ENCODE measurements at places on chromosomes 5 and 9.

- DNase-seq, result no peak
Observed at GRCh38 chr5:127216143-127216542, 74.5 kb upstream of the MEGF10 start.

DNA sequence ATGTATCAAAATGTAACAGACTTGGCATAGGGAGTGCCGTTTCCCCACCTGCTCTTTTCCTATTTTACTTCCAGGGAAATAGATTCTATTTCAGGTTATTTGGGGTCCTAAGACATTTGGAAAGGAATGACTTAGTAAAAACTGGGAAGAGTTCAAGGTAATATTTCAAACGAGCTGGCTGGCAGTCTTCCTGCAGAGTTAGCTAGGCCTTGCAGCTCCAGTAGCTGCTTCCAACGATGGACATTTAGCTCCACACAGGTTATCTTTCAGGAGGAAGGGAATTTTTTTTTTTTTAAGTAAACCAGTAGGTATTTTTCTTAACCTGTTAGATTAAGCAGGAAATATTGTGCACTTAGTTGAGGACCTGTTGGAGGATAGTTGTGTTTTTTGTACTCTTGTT is 45.2 kb downstream of the TLE4 start:
- DNase-seq, result no peak

- no peak for DNase-seq
Observed at GRCh38 chr9:72205513-72205912, 56.3 kb downstream of the GDA start.

- DNase-seq, result no peak
Observed at GRCh38 chr9:127198587-127198986, 66.0 kb upstream of the GARNL3 start.

DNA sequence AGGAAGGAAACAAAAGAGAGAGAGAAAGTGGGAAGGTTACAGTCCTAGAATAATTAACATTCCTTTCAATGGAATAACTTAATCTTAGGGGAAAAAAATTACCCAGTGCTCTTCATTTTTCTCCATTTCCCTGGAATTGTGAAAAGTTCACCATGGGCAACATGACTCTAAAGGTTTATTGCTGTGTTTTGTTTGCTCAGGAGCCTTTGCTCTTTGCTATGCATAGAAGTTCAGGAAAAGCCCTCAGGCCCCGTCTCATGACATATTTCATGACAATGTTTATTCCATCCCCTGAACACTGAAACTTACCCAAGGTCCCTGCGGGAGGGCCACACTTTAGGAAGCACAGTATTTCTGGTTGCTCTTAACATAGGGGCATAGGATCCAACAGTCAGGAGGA is 9.8 kb upstream of the CTSL start:
- DNase-seq, result no peak

- DNase-seq, result no peak
Observed at GRCh38 chr9:33289496-33289895, 820 bp upstream of the NFX1 start.

- no peak for DNase-seq
Observed at GRCh38 chr9:89543111-89543510, 45.2 kb upstream of the SEMA4D start.

DNA sequence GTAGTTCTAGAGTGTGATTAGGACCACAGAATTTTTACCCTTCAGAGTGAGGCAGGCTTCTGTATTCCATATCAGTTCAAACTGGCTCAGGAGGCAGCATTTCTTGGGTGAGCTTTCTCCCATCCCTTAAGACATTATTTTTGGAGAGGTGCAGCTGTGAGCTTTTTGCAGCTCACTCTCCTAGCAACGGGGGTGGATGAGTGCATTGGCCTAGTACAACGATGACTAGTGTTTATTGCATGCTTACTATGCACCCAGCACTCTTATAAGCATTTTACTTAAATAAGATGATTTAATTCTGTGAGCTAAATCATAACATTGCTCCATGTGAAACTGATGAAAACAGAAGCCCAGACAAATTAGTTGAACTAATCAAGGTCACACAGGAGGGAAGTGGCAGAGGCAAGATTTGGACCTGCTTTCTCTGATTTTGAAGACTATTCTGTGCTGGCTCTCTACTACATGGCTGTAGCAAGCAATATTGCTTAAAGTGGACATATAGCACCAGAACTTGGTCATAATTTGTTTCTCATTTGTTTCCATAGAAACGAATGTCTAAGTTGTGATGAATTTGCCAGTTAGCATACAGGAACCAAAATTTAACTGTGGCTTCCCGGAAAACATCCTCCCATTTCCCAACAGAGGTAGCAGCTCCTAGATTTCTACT is 372.1 kb upstream of the RIOK2 start:
- no peak for DNase-seq

- no peak for DNase-seq
Observed at GRCh38 chr9:95171001-95171400, 146.5 kb downstream of the FANCC start.

GRCh38 chr5:52961274-52961681 is 27.9 kb upstream of the ITGA2 start:
- no peak for DNase-seq

GRCh38 chr5:27328480-27328879 is 290.1 kb upstream of the CDH9 start:
- DNase-seq, result no peak

Data from GM12891 (cell line).